Esophagus mucosa (tissue), 1 donor: ENCODE measurements at places on chromosomes 6 and 20.

GRCh38 chr6:87393026-87393622 lies 14.6 kb upstream of the CFAP206 start:
- ATAC-seq: peak; percentile 90

GRCh38 chr20:24670341-24670872 lies 201.0 kb downstream of the SYNDIG1 start:
- no peak for ATAC-seq

- ATAC-seq: no peak
These were observed 34.4 kb downstream of the SLC52A3 start for GRCh38 chr20:733861-734260.

DNA sequence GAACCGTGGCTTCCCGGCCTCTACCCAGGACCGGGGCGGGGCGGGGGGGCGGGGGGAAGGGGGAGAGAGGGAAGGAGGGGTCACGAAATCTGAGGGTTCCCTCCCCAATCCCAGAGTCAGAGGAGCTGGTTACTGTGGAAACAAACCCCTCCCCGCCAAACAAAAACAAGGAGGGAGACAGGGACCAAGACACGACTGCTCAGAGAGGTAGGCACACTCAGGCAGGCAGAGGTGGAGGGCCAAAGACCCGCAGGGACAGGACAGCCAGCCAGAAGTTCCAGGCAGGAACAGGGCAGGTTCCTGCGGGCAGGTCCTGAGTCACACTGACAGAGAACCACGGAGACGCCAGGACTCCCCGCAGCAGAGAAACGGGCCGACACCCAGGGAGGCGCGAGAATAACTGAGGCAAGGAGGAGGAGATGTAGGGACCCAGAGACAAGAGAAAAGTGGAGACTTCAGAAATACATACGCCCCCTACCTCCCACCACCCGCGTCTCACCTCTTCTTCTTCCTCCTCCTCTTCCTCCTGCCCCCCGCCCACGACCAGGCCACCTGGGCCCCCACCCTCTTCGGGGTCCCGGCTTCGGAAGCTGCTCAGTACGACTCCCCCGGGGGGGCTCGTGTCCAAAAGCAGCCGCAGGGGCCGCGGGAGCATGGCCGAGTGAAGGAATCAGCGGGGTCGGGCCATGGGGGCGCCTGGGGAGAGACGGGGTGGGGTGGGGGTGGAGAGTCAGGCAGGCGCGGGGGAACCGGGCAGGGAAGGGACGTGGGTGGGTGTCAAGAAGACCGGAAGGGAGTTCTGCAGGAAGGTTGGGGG lies 578 bp downstream of the RGL2 start:
- ATAC-seq: peak; percentile 58

DNA sequence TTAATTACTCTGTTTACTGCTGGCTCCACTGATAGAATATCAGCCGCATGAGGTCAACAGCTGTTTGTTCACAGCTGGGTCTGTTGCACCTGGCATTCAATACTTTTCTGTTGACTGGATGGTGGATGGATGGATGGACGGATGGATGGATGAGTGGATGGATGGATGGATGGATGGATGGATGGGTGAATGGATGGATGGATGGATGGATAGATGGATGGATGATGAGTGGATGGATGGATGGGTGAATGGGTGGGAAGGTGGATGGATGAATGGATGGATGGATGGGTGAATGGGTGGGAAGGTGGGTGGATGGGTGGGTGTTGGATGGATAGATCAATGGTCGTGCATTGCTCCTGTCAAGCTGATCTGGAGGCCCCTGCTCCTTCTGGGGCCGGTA lies 422.2 kb upstream of the SULF2 start:
- ATAC-seq: no peak

- ATAC-seq: no peak
These were observed 321.3 kb upstream of the TCF21 start for GRCh38 chr6:133567636-133568035.

DNA sequence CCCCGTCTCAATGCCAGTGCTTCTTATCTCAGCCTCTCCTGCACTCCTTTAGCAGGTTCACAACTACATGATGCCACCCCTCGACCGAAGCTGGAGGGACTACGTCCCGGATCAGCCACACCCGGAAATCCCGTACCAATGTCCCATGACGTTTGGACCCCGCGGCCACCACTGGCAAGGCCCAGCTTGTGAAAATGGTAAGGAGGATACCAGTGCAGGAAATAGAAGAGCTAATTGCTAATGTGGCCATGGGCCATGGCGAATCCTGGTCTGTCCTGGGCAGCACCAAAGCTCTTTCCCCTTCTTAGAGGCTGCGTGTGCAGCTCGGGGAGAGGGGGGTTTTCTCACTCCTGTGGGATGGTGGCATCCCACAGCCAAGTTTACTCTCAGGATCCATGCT lies 5.5 kb downstream of the IRF4 start:
- no peak for ATAC-seq

DNA sequence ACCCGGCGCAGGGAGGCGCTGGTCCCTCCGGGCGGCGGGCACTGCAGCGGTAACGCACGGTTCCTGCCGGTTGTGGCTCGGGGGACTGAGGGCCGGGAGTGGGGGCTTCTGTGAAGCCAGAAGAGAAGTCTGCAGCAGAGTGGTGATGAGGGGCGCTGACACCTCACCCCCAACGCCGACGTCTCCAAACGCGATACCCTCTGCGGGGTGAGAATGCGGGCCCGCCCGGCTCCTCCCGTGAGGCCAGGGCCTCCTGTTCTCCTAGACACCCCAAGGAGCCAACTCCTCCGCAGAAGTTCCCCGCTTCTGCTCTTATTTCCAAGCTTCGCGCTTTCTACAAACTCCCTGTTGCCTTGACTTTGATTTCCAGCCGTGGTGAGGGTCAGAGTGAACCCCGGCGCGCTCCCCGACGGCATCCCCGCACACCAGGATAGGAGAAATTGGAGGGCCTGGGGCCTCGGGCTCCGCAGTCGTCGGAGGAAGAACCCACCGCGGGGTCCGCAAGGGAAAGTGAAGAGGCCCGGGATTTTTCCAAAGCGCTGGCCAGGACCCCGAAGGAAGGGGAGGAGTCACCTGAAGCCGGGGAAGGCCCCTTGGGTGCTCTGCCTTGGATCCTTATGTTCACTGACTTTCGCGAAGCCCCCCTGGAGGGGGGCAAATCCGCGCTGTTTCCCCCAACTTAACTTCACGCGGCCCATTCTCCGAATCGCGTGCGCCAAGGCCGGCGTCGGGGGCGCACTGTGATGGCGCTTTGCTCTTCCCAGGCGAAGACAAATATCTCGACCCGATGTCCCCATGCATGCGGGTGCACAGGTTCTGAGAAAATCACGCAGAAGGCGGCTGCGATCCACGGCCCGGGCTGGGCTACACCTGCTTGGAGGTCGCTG lies 3.1 kb upstream of the INSM1 start:
- ATAC-seq: no peak

- ATAC-seq: no peak
These were observed 164.3 kb downstream of the KIF16B start for GRCh38 chr20:16408981-16409380.

GRCh38 chr6:119313937-119314884 lies 35.4 kb downstream of the MAN1A1 start:
- ATAC-seq: peak; percentile 40

DNA sequence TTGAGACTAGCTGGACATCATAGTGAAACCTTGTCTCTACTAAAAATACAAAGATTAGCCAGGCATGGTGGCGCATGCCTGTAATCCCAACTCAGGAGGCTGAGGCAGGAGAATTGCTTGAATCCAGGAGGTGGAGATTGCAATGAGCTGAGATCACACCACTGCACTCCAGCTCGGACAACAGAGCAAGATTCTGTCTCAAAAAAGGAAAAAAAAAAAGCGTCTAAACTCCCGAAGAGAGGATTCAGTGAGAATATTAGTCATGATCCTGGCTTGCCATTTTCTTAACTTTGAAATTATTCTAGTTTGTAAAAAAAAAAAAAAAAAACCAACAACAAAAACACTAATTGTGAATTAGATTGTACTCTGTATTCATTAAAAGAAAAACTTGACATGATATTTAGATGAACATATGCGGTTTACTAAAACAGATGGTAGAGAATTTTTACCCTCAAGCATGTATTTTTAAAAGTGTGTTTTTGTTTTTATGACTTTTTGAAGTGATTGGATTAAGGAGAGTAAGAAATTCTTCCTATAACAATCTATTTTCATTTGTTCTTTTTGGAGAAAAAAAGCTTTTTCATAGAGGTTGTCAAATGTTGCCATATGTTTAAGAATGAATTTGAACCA lies 80.7 kb downstream of the UST start:
- ATAC-seq: no peak

GRCh38 chr6:145866456-145867396 lies 52.1 kb upstream of the FBXO30 start:
- no peak for ATAC-seq

GRCh38 chr20:52312132-52312729 lies 120.7 kb upstream of the ZFP64 start:
- peak; percentile 56 for ATAC-seq

DNA sequence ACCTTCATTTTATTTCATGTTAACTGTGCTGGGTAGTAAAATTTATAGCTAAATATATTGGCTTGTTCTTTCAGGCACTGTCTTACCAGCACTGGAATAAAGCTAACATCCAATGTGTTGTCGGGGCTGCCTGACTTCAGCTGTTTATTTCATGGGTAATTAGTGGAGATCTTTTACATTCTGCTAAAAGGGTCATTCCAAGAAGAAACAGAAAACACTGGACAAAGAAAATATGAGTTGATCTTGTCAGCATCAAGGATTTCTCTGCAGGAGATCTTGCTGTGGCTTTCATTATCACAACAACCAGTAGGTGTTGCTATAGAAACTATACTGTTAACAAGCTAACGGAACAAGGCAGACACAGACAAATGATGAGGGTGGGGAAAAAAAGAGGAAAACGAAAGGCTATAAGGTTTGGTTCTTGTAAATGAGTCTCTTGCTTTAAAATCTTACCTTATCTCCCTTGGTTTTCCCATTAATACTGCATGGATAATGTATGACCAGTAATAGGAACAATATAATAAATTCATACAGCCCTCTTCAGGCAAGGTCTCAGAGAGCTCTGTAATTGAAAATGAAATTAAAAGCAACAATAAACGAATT lies 206.8 kb downstream of the SIM1 start:
- no peak for ATAC-seq

GRCh38 chr6:170129691-170130171 lies 161.1 kb downstream of the DLL1 start:
- peak; percentile 46 for ATAC-seq

DNA sequence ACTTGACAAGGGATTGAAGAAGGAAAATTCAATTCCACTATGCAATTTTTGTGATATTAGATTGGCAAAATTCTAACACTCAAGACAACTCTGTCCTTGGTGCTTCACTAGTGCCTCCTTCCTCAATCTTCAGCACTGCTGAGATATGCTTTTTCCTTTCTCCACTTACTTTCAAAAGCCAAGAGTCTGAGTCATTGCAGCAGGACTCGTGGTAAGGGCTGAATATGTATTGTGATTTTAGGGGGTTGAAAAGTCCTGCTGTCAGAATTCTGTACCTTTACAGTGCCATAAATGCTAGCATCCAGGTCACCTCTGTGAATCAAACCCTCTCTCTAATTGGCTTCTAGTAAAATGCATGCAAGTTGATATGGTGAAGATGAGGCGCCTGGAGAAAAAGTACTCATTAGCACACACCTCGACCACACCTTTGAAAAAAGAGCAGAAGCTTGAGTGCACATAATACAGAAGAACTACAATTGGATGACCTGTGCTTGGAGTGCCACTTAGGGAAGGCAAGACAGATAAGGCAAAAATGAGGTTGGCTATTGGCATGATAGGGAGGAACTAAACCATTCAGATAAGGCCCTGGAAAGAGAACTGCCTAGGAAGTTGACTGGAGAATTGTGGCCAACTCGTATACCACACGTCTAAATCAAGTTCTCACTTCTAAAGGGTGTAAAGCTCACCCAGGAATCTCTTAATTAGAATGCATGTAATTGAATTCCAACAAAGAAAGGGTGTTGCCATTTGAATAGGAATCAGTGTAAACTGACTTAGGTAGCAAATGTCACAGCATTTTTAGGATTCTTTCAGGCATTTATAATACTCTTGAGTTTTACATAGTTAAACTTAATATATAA lies 43.6 kb upstream of the FAM83B start:
- ATAC-seq: peak; percentile 79

DNA sequence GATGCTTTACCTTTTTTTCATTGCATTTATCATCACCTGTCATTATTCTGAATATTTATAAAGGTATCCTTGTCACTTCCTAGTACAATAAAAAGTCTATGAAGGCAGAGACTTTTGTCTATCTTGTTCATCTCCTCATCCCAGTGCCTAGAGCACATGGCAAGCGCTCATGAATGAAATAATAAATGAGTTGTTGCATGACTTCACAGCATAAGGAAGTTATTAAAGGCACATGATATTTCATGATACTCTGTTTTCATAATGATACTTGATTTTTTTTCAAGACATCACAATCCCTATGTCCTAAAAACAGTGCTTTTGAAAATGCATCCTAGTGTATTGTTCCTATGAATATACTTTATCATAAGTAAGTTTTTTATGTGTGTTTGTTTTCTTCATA lies 310.6 kb upstream of the RSPO3 start:
- ATAC-seq: no peak

- ATAC-seq: no peak
These were observed 35.1 kb downstream of the PLCB4 start for GRCh38 chr20:9103955-9104354.

DNA sequence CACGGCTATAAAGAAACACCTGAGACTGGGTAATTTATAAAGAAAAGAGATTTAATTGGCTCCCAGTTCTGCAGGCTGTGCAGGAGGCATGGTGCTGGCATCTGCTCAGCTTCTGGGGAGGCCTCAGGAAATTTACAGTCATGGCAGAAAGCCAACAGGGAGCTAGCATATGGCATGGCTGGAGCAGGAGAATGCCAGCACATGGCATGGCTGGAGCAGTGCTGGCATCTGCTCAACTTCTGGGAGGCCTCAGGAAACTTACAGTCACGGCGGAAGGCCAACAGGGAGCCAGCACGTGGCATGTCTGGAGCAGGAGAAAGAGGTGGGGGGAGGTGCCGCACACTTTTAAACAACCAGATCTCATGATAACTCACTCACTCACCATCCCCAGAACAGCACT lies 32.5 kb upstream of the DACT2 start:
- no peak for ATAC-seq

GRCh38 chr6:144896289-144896688 lies 611.2 kb downstream of the UTRN start:
- ATAC-seq: no peak

DNA sequence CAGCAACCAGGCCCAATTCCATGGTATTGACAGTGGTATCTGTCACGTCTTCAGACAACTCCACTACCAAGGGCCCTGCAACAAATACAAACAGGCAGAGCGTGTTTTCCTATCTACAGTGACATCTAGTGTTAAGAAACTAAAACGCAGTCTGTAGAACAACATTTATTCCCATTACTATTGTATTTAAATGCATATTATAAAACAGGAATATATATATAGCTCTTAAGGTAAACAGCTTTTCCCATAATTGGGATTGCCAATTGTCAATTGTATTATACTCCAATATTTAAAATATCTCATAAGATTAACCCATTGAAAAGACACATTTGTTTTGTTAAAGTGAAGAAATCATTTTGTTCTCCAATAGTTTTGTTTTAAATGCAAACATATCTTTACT lies 97.2 kb downstream of the KIF16B start:
- peak; percentile 61 for ATAC-seq

GRCh38 chr6:39947611-39948068 lies 13.4 kb upstream of the MOCS1 start:
- ATAC-seq: no peak
